Left lung (tissue), 14 donors: ENCODE measurements at places on chromosomes 1 and 21.

DNA sequence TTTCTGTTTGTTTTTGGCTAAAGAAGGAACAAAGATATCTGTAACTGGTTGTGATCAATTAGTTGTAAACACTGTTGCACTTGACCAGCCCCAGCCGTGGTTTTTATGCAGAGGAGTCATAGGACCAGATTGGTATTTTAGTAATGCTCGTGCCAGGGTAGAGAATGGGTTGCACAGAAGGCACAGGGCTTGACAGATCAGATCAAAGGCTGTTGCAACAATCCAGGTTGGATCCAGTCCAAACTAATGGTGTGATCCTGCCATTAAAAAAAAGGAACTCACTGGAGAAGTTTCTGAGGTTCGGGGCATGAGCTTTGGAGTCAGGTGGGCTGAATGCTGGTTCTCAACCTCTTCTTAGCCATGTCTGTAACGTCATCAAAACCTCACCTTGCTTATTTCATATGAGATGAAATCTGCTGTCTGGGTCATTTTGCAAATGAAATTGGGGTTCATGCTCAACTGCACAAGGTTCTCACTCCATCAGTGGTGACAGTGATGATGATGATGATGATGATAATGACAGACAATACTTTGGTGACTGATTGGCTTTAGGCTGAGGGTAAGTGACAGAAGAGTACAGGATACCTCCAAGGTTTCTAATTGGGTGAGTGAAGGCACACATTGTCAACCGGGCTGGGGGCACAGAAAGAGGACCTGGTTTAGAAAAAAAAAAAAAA is 43.1 kb downstream of the ZNF281 start:
- H3K4me3 ChIP-seq = no peak overlapping the region
- no peaks in the 10 kb centered on the region for H3K4me1 ChIP-seq
- no peak overlapping the region for H3K27ac ChIP-seq
- H3K36me3 ChIP-seq = no peaks in the 10 kb centered on the region

DNA sequence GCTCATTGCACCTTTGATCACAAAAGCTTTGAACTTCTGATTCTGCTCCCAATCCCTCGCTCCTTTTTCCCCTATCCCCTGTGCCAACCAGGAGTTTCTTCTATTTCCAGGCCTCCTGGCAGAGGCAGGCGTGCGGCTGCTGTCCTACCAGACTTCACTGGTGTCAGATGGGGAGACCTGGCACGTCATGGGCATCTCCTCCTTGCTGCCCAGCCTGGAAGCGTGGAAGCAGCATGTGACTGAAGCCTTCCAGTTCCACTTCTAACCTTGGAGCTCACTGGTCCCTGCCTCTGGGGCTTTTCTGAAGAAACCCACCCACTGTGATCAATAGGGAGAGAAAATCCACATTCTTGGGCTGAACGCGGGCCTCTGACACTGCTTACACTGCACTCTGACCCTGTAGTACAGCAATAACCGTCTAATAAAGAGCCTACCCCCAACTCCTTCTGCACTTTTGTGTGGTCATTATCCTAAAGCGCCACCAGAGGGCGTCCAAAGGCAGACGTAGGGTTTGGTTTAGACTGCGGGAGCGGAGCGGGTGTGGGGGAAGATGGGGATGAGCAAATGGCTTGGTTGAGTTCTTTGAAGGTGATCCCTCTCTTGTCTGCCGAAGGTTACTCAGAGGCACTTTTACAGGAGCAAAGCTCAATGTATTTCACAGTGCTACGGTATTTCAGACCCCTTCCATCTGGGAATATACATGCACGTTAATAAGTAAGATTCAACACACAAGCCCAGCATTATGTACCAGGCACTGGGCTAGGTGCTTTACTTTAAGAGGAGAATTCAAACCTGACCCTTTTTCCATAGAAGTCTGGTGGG is 24.7 kb downstream of the HMGCS2 start:
- H3K27ac ChIP-seq = no peak overlapping the region
- no peaks in the 10 kb centered on the region for H3K36me3 ChIP-seq
- DNase-seq = no peak
- H3K4me3 ChIP-seq = no peak overlapping the region
- no peaks in the 10 kb centered on the region for H3K27me3 ChIP-seq

GRCh38 chr1:2582391-2582790 is 4.2 kb upstream of the PRXL2B start:
- H3K4me3 ChIP-seq = no peak overlapping the region
- no peaks in the 10 kb centered on the region for H3K36me3 ChIP-seq
- peak overlapping the region; percentile 50 for H3K27ac ChIP-seq
- peak; percentile 2 for DNase-seq
- no peaks in the 10 kb centered on the region for H3K27me3 ChIP-seq

GRCh38 chr1:6965935-6966241 is 180.6 kb downstream of the CAMTA1 start:
- H3K27me3 ChIP-seq = peaks cover 81% of the 10 kb centered on the region
- DNase-seq = no peak
- no peak overlapping the region for H3K4me3 ChIP-seq
- H3K4me1 ChIP-seq = peaks cover 6% of the 10 kb centered on the region
- H3K27ac ChIP-seq = no peak overlapping the region

- H3K36me3 ChIP-seq = no peaks in the 10 kb centered on the region
- no peak overlapping the region for H3K27ac ChIP-seq
- no peak for DNase-seq
- no peak overlapping the region for H3K4me3 ChIP-seq
- H3K27me3 ChIP-seq = peaks cover 22% of the 10 kb centered on the region
These were observed 5.2 kb downstream of the GPR25 start for GRCh38 chr1:200877839-200878551.
